Thymus (tissue), 14 donors: ENCODE measurements at places on chromosomes 3 and 15. TPM values are rescaled to one million over a fixed set of nuclear protein-coding genes. Genes with fewer than 3 reads are reported as not detected.

DNA sequence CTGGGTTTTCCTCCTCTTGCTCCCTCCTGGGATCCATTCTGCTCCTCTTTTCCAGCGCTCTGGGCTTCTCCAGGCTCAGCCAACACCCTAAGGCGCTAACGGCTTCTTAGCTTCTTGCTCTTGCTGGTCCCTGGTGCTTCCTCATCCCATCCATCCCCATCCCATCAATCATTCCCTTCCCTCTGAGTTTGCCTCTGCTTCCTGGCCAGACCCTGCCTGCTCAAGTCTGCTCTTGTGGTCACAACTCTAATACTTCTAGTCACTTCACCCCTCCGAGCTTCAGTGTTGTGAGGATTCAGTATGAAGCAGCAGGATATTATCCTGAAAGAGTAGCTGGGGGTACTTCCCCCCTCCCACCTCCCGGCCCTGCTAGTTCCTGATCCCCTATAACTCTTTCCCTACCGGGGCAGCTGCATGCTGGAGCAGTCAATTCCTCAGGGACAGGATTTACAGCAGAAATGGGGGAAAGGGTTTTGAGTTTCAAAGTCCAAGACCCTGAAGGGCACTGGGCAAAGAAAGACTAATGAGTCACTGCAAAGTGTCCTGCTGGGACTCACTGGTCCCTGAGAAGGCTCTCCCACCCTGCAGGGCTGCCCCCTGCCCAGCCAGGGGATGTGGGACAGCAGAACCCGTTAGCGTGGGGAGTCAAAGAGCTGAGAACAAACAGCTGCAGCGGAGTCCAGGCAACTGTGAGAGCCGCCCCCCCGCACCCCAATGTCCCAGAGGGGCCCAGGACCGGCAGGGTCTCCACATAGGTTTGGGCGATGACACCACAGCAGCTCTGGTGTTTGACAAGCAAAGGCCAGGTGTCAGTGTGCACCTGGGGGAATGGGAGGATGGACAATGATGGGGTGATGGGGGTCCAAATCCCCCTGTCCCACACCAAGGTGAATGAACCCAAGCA lies 2.3 kb upstream of the SYNM start:
- DNase-seq = no peak

DNA sequence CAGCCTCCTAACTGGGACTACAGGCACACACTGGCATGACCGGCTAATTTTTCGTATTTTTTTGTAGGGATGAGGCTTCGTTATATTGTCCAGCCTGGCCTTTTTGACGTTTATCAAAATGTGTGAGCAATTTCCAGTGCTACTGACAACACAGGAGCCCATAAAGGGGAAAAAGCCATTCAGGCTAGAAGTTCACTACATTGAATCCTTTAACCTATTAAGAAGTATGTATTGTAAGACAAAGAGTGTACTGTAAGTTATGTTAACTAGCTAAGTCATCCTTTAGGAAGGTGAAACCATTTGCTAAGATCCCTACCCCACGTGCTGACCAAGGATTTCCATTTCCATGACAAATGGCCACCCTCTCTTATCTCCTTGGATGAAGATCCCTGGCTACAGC lies 156.8 kb downstream of the FOXB1 start:
- DNase-seq = no peak

GRCh38 chr15:43883571-43883970 lies 56.8 kb downstream of the WDR76 start:
- no peak for DNase-seq

DNA sequence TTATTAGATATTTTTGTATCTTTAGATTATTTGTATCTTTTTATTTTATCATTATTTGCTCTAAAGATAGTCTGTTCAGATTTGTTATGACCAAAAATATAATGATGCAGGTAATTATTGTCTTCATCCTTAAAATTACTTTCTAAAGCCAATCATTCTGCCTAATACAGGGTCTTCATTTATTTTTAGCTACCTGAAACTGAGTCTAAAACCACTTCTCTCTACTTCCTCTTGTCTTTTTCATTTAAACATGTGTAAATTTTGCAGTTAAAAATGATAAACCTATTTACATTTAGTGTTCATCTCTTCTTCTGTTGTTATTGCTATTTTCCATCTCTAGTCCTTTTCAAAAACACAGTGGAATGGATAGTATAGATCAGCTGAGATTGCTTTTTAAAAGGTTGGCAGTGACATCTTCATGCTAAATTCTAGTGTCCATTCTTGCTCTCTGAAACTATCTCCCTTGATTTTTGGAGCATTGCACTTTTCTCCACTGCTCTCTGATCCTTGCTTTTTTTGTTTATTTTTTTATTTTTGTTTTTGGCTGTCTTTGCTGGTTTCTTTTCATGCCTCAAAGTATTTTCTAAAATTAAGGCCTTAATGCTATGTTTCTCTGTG lies 91.8 kb downstream of the UBE2E2 start:
- DNase-seq = no peak

DNA sequence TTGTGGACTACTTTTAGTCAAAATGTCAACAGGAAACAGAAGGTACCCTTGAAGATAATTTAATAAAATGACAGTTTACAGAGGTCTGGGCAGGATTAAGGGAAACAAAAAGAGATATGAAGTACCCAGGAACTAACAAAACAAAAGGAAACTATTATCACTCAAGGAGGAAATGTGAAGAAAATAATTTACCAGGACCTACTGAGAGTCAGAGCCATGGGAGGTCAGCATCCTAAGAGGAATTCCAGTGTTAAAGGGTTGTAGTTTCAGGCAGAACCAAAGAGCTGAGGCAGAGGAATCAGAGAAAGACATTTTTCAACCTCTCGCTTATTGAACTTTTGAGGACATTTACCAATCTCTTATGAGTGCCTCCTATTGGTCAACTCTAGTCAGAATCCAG lies 408.9 kb upstream of the CBLB start:
- DNase-seq = no peak

GRCh38 chr3:115102046-115102445 lies 45.0 kb downstream of the ZBTB20 start:
- no peak for DNase-seq

- DNase-seq = no peak
Observed at GRCh38 chr3:55626279-55626665, 139.2 kb upstream of the WNT5A start.

DNA sequence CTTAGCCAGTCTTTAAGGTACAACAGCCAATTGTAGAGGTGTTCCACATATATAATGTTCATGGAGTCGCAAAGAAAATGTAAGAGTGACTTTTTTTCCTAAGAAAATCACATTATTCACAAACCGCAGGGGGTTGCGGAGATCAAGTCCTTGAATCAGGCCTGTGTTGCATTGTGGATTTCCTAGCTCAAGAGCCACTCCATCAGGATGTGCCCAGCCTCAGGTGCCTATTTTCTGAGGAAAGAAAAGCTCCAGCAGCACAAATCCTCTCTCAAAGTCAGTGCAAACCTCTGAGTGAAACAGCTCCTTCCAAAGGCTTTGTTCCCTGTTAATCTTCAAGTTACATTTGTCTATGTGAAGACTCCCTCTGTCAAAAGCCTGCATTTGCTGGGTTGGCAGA lies 349.4 kb downstream of the CLSTN2 start:
- no peak for DNase-seq

GRCh38 chr3:196016059-196016458 lies 65.8 kb downstream of the TFRC start:
- no peak for DNase-seq

GRCh38 chr15:64235552-64235951 lies 72.7 kb upstream of the PPIB start:
- no peak for DNase-seq

DNA sequence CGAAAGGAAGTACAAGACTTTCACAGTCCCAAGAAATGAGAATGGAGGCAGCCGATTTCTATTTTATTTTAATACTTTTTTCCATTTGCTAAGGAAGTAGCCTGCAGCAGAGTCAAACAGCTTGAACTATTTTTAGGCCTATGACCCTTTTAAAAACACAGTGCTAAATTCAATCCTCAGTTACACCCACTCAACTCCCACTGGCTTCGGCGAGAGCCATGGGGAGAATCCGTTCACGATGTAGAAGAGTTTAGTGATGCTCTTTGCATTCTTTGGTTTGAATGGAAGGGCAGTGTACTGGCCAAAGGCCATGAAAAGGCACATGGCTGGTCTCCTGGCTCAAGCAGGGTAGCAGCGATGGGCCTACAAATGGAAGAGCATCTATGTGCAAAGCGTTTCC lies 343.5 kb downstream of the FOXP1 start:
- no peak for DNase-seq

DNA sequence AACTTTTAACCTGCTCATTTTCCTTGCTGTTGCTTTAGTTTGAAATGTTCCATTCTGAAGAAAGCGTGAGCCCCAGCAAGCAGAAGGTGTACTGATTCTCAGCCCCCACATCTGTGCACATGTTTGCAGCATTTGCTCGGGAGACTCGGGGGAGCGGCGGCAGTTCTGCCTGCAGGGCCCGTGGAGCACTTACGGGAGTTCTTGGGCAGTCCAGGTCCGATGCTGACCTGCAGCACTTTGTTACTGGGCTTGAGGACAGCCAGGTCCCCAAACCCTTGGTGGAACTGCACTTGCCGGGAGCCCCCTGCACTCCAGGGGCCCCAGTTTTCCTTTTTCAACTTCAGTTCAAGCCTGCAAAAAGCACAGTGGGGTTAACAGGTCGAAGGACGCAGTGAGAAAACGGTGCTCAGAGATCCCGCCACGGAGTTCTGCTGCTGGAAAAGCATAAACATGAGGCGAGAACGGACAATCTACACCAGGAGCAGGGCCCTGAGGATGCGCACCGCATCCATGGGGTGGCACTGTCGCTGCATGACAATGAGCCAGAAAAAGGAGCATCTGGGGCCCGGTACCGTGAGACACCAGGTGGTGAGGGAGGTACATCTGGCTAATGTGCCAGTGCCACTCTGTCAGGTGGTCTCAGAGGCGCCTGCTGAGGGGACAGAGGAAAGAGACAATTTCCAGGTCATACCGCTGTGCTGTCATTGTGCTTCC lies 45.6 kb upstream of the LDHAL6B start:
- no peak for DNase-seq

- no peak for DNase-seq
Observed at GRCh38 chr3:89364314-89364713, 256.9 kb downstream of the EPHA3 start.

GRCh38 chr3:14332392-14332791 lies 70.0 kb upstream of the SLC6A6 start:
- DNase-seq = no peak

DNA sequence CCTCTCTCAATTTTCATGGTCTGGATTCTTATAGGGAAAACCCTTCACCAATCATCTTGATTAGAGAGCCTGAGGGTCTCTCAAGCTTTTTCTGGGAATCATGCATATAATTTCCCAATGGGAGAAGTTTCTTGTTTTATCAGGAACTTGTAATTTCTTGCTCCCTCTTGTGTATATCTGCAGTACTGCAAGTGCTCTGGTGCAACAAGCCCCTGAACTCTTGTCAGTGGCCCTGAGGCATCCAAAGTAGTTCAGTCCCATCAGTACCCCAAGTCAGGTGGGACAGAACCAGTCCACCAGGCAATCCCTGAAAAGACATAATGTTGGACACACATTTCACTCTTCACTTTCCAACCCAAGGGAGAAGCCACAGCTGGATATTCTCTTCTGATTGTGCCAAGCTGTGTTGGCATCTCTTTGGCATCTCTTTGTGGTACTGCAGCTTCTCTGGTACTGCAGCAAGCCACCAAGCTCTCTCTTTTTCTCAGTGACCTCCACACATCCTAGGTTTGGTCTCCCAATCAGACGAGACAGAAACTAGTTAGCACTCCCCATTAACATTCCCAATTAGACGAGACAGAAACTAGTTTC lies 214.5 kb downstream of the ZIC4 start:
- no peak for DNase-seq

Gene MFGE8
- 84.9 TPM for polyA plus RNA-seq

Gene CELSR3
- 1.4 TPM for polyA plus RNA-seq

Gene SHISA5
- polyA plus RNA-seq = 104 TPM

Gene CCRL2
- polyA plus RNA-seq = 19.1 TPM

Gene SERPINI1
- polyA plus RNA-seq = 11.7 TPM

Gene MRAS
- 11.7 TPM for polyA plus RNA-seq

Gene SPTBN5
- polyA plus RNA-seq = 1.6 TPM

Gene RSL24D1
- polyA plus RNA-seq = 131 TPM

Gene EFHB
- polyA plus RNA-seq = 2.3 TPM

Gene SPINK8
- polyA plus RNA-seq = 0.14 TPM

Gene SEMA6D
- 3.9 TPM for polyA plus RNA-seq

Gene CCDC50
- 30.9 TPM for polyA plus RNA-seq

Gene CYP8B1
- 0.02 TPM for polyA plus RNA-seq

Gene MED12L
- polyA plus RNA-seq = 0.30 TPM
